ENCODE measurements at places on chromosomes 7 and 10. TPM values are rescaled to one million over a fixed set of nuclear protein-coding genes. Genes with fewer than 3 reads are reported as not detected.

GRCh38 chr10:95820363-95820762, 64.4 kb downstream of the ENTPD1 start:
- DNase-seq, result no peak
- no peaks in the 10 kb centered on the region for H3K27me3 ChIP-seq
- H3K4me3 ChIP-seq, result no peak overlapping the region
- no peaks in the 10 kb centered on the region for H3K36me3 ChIP-seq

- no peaks in the 10 kb centered on the region for H3K27me3 ChIP-seq
- peaks cover 11% of the 10 kb centered on the region for H3K4me1 ChIP-seq
- H3K27ac ChIP-seq, result no peak overlapping the region
- H3K4me3 ChIP-seq, result no peak overlapping the region
Measured at GRCh38 chr10:114024876-114025610, 18.6 kb upstream of the ADRB1 start.

- no peaks in the 10 kb centered on the region for H3K27me3 ChIP-seq
- peaks cover 25% of the 10 kb centered on the region for H3K4me1 ChIP-seq
- no peak for DNase-seq
- H3K36me3 ChIP-seq, result no peaks in the 10 kb centered on the region
Measured at GRCh38 chr10:70122742-70123141, 9.9 kb downstream of the AIFM2 start.

GRCh38 chr7:80977751-80978150, 58.9 kb upstream of the SEMA3C start:
- no peaks in the 10 kb centered on the region for H3K36me3 ChIP-seq
- H3K4me3 ChIP-seq, result no peak overlapping the region
- no peak overlapping the region for H3K27ac ChIP-seq
- no peaks in the 10 kb centered on the region for H3K27me3 ChIP-seq
- no peaks in the 10 kb centered on the region for H3K4me1 ChIP-seq
- DNase-seq, result no peak

DNA sequence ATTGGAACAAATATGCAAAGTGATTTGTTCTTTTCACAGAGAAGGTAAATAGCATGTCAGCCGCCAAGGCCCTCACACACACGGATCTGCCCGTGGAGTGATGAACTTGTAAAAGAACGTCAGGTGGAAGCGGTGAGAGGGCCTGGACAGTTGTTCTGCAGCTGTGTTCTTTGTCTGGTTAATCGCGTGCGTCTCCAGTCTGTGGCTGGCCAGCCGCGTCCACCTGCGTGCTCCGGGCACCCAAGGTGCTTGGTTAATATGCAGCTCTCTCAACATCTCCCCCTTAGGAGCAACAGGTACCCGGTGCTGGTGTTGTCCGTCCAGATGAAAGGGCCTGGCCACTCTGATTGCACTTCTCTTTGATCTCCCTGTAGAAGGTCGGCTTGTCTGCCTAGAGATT, 162.9 kb downstream of the MGMT start:
- H3K36me3 ChIP-seq, result no peaks in the 10 kb centered on the region
- H3K27ac ChIP-seq, result no peak overlapping the region
- no peak for DNase-seq
- H3K4me3 ChIP-seq, result no peak overlapping the region
- no peaks in the 10 kb centered on the region for H3K27me3 ChIP-seq

GRCh38 chr10:129170812-129171211, 296.2 kb upstream of the MGMT start:
- H3K27ac ChIP-seq, result no peak overlapping the region
- no peak overlapping the region for H3K4me3 ChIP-seq
- DNase-seq, result no peak
- H3K27me3 ChIP-seq, result no peaks in the 10 kb centered on the region

GRCh38 chr7:135177028-135177696, 6.7 kb upstream of the CYREN start:
- H3K36me3 ChIP-seq, result no peaks in the 10 kb centered on the region
- H3K27ac ChIP-seq, result no peak overlapping the region

- DNase-seq, result no peak
- no peak overlapping the region for H3K27ac ChIP-seq
- no peak overlapping the region for H3K4me3 ChIP-seq
- H3K36me3 ChIP-seq, result no peaks in the 10 kb centered on the region
- H3K27me3 ChIP-seq, result no peaks in the 10 kb centered on the region
- H3K4me1 ChIP-seq, result no peaks in the 10 kb centered on the region
Measured at GRCh38 chr7:11690395-11690794, 141.6 kb downstream of the THSD7A start.

- H3K4me1 ChIP-seq, result no peaks in the 10 kb centered on the region
- no peak for DNase-seq
Measured at GRCh38 chr7:16260236-16260728, 161.1 kb downstream of the CRPPA start.

DNA sequence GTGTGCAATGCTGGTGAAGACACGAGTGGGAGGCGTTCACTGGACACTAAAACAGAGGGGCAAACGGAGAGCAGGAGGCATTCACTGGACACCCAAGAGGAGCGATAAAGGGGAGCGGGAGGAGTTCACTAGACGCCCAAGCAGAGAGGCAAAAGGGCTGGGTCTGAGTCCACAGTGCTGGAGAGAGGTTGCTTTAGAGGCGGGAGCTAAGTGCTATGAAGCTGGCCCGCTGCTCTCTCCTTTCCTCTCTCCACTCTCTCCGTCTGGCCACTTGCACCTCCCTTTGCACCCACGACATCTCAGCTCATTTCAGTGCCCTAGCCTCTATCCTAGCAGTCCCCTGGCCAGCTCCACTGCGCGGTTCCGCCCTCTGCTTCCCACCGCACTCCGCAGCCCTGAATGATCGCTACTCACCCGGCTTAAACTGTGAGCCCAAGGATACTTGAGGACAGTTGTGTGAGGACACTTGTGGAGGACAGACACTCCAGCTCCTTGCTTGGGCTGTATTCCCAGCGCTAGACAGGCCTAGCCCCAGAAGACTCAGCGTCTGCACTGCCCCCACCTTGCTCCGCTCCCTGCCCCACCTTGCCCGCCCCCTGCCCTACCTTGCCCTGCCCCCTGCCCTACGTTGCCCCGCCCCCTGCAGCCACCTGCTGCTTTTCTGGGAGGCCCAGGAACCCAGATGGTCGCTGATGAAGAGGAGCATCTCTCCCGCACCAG, 78.8 kb upstream of the CPXM2 start:
- peaks cover 23% of the 10 kb centered on the region for H3K27me3 ChIP-seq
- no peaks in the 10 kb centered on the region for H3K4me1 ChIP-seq
- no peak overlapping the region for H3K27ac ChIP-seq
- H3K4me3 ChIP-seq, result no peak overlapping the region
- H3K36me3 ChIP-seq, result no peaks in the 10 kb centered on the region

- no peaks in the 10 kb centered on the region for H3K27me3 ChIP-seq
- no peak overlapping the region for H3K27ac ChIP-seq
- peaks cover 6% of the 10 kb centered on the region for H3K4me1 ChIP-seq
Measured at GRCh38 chr10:35413985-35414861, 77.9 kb downstream of the CCNY start.

DNA sequence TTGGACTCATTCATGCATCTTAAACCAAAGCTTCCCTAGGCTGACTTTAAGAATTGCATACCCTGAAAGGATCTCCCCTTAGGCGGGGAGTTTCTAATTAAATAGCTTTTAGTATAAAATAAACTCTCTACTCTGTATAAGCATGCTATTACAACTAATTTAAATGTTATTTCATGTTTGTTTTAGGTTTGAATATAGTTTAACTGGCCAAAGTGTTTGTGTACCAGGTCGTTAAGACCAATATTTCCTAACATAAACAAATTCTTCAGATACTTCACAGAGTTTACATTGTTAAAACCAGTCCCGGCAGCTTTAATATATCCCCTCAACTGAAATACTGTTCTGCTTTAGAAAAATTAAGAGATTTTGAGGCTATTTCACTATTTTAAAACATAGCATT, 2.3 kb downstream of the GLI3 start:
- peaks cover 47% of the 10 kb centered on the region for H3K27me3 ChIP-seq
- peaks cover 4% of the 10 kb centered on the region for H3K4me1 ChIP-seq
- H3K27ac ChIP-seq, result no peak overlapping the region
- DNase-seq, result no peak

GRCh38 chr10:60351191-60351853, 38.4 kb downstream of the ANK3 start:
- H3K36me3 ChIP-seq, result no peaks in the 10 kb centered on the region
- H3K27ac ChIP-seq, result no peak overlapping the region
- DNase-seq, result no peak
- H3K4me1 ChIP-seq, result no peaks in the 10 kb centered on the region
- no peaks in the 10 kb centered on the region for H3K27me3 ChIP-seq

- no peaks in the 10 kb centered on the region for H3K27me3 ChIP-seq
- H3K36me3 ChIP-seq, result no peaks in the 10 kb centered on the region
- H3K4me1 ChIP-seq, result no peaks in the 10 kb centered on the region
- no peak overlapping the region for H3K27ac ChIP-seq
- no peak for DNase-seq
Measured at GRCh38 chr7:148563583-148564274, 26.8 kb upstream of the C7orf33 start.

DNA sequence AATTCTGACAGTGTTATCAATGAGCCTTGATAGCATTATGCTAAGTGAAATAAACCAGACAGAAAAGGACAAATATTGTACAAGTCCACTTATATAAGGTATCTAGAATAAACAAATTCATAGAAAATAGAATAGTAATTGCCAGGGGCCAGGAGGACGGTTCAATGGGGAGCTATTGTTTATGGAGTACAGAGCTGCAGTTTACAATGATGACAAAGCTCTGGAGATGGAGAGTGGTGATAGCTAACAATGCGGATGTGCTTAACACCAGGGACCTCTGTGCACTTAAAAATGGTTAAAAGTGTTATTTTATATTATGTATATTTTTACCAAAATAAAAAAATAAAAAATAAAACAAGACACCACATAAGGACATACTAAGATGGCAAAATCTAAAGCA, 46.1 kb upstream of the ZNF33B start:
- H3K4me1 ChIP-seq, result no peaks in the 10 kb centered on the region
- no peak overlapping the region for H3K4me3 ChIP-seq
- no peaks in the 10 kb centered on the region for H3K36me3 ChIP-seq
- H3K27me3 ChIP-seq, result no peaks in the 10 kb centered on the region
- no peak for DNase-seq

DNA sequence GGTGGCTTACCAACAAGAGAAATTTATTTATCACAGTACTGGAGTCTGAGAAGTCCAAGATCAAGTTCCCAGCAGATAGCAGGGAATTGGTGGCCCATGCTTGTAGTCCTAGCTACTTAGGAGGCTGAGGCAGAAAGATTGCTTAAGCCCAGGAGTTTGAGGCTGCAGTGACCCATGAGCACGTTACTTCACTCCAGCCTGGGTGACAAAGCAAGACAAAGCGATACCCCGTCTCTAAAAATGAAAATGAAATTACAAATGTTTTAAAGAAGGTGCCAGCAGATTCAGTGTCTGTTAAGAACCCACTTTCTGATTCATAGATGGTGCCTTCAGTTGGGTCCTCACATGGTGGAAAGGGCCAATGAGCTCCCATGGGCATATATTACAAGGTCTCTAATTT, 20.6 kb upstream of the ARHGAP12 start:
- H3K27me3 ChIP-seq, result no peaks in the 10 kb centered on the region
- H3K27ac ChIP-seq, result no peak overlapping the region
- H3K4me3 ChIP-seq, result no peak overlapping the region
- no peaks in the 10 kb centered on the region for H3K4me1 ChIP-seq

DNA sequence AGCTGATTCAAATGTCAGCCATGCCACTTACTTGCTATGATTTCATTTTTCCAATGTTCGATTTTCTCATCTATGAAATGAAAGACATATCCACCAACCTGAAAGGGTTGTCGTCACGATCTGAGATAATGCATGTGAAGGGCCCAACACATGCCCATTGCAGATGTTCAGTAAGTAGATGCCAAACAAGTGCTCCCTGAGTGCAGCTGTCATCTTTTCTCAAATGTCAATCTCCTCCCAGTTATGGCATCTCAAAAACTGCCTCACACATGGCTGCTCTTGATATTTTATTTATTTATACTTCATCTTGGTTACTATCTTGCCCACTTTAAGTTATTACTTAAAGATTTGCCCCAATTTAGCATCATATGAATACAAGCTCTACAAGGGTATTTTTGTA, 16.8 kb downstream of the CPEB3 start:
- no peaks in the 10 kb centered on the region for H3K27me3 ChIP-seq
- H3K4me3 ChIP-seq, result no peak overlapping the region
- no peaks in the 10 kb centered on the region for H3K36me3 ChIP-seq
- no peaks in the 10 kb centered on the region for H3K4me1 ChIP-seq
- no peak for DNase-seq

- H3K36me3 ChIP-seq, result no peaks in the 10 kb centered on the region
- DNase-seq, result no peak
- peaks cover 8% of the 10 kb centered on the region for H3K27me3 ChIP-seq
- H3K4me1 ChIP-seq, result no peaks in the 10 kb centered on the region
- H3K27ac ChIP-seq, result no peak overlapping the region
Measured at GRCh38 chr7:132252793-132253100, 323.5 kb downstream of the PLXNA4 start.

DNA sequence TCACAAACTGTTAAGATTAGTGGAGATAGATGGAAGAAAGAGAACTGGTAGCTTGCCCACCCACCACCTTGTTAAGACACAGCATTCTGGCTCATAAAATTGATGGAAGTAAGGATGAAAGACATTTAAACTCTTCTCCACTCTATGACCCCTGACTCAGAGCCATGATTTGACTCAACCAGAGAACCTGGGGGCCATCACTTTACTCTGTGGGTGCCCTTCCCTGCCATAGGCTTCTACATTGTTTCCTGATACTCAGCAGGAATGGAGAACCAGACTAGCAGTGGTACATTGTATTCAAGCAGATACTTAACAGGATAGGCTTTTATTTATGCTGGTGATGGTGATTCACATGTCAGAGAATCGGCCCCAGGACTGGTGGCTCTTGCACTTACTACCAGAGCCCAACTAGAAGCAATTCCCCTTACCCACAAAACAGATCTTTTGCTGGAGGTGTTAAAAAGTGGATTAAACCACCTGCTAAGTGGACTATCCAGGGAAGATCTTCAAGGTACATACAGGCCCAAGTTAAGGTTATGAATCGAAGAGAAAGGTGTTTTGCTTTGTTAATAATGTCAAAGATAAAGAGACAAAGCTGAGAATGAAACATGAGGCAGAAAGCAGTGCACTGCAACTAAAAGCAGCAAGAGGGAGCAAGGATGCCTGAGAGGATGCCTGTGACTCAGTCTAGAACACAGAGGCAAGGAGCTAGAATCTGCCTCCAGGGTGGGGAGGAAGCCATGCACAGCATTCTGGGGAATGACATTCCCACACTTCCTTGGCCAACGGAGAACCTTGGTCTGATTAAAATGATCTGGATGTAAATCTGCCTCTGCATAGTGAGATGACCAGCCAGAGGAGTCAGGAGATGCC, 36.0 kb upstream of the GLI3 start:
- H3K27ac ChIP-seq, result no peak overlapping the region
- no peaks in the 10 kb centered on the region for H3K36me3 ChIP-seq
- no peaks in the 10 kb centered on the region for H3K27me3 ChIP-seq
- no peak overlapping the region for H3K4me3 ChIP-seq

- no peak overlapping the region for H3K27ac ChIP-seq
- H3K36me3 ChIP-seq, result no peaks in the 10 kb centered on the region
- H3K4me3 ChIP-seq, result no peak overlapping the region
Measured at GRCh38 chr10:91603931-91604331, 28.9 kb downstream of the PPP1R3C start.

GFRA1 gene
- total RNA-seq, result 5.0 TPM

SLC35G1 gene
- total RNA-seq, result 2.3 TPM

NSMCE4A gene
- 81.5 TPM for total RNA-seq

CPA4 gene
- 0.99 TPM for total RNA-seq

KCP gene
- total RNA-seq, result 0.09 TPM

VPS37D gene
- 1.2 TPM for total RNA-seq

PILRA gene
- total RNA-seq, result 4.6 TPM

All from thymus (tissue), 14 donors.